ENCODE measurements at places on chromosomes 11 and 22.

DNA sequence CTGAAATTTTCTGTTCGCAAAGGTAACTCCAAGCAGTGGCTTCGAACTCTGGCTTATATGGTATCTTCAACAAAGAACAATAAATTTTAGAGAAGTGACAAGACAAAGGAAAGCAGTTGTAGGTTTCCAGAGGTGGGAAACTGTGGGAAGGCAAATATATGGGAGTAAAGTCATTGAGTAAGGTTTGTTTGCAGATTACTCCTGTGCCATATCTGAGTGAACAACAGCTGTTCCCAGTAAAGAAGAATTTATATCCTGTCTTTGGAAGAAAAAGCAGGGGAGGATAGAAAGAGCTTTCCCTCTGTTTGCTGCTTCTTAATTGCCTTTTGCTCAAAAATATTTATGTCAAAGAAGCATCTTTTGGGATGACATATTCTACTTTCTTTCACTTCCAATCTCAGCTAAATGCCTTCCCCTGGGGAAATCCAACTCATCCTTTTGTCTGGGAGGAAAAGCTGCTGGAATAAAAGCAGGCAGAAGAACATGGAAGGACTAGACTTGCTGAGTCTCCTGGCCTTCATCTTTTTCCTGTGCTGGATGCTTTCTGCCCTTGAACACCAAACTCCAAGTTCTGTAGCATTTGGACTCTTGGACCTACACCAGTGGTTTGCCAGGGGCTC is 10.4 kb upstream of the RCN1 start:
- DNase-seq: no peak

DNA sequence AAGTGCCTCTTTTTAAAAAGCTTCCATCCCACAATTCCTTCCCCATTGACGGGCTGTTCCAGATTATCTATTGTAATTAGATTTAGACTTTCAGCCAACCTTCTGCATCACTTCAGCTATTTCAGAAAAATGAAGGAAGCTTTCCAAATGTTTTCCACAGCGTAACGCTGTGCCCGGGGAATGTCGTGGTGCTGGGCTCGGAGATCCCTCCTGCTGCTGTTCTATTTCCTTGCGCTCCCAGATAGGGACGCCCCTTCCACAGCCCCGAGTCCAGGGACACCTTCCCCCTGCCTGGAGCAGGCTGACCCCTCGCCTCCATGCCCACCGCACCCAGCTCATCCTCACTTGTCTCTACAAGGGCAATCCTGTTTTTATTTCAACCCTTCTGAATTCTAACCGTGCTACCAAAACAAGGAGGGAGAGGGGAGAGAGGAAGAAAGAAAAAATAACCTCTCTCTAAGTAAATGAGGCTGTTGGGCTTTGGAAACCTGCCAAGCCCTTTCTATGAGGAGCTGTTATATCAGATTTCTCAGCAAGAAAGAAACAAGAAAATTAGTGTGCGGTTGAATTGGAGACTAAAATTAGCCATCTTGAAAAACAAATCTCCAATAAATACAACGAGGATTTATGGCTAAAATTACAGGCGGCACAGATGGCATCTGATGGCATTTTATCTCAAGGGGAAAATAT is 366.9 kb downstream of the BRD1 start:
- no peak for DNase-seq

DNA sequence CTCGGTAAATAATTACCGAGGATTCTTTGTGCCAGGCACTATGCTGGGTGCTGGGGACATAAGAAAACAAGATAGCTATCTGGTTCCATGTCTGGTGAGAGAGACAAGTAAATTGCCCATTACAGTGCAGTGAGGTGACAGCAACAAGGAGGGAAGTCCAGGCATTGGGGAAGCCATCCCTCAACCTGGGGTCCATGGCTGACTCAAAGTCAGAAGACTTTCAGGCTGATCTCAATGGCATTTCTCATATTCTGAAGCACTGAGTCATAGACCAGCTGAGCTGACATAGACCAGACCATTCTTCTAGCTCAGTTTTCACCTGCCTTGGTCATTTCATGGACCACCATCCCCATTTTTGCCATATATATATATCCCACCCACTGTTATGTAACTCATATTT is 158.8 kb downstream of the TTC17 start:
- DNase-seq: no peak

GRCh38 chr11:72409458-72409857 is 24.9 kb downstream of the CLPB start:
- no peak for DNase-seq

- no peak for DNase-seq
Observed at GRCh38 chr22:38826801-38827200, 17.0 kb downstream of the NPTXR start.

DNA sequence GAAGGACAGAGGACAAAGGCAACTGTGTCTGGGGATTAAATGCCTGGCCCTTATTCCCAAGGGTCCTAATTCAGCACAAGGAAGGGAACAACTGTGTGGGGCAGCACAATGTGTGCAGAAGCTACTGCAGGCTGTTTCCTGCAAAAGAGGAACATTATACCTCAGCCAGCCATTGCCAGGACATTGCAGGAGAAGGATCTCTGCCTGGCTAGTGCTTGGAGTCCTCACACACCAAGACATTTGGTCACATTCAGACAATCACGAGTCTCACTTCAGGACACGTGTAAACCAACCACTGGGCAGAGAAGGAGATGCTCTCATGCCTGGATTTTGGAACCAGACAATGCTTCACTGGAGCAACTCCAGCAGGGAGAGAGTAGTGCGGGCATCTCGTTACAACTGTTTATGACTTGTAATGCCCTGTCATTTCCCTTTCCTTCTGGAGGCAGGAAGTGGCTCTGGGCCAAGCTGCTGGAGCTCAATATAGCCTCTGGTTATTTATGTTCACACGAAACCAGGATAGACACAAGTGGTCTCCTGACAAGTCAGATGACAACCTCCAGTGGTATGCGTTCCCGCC is 23.9 kb upstream of the ZC3H12C start:
- peak; percentile 89 for DNase-seq

- DNase-seq: no peak
Observed at GRCh38 chr11:10324474-10324873, 19.6 kb downstream of the ADM start.

DNA sequence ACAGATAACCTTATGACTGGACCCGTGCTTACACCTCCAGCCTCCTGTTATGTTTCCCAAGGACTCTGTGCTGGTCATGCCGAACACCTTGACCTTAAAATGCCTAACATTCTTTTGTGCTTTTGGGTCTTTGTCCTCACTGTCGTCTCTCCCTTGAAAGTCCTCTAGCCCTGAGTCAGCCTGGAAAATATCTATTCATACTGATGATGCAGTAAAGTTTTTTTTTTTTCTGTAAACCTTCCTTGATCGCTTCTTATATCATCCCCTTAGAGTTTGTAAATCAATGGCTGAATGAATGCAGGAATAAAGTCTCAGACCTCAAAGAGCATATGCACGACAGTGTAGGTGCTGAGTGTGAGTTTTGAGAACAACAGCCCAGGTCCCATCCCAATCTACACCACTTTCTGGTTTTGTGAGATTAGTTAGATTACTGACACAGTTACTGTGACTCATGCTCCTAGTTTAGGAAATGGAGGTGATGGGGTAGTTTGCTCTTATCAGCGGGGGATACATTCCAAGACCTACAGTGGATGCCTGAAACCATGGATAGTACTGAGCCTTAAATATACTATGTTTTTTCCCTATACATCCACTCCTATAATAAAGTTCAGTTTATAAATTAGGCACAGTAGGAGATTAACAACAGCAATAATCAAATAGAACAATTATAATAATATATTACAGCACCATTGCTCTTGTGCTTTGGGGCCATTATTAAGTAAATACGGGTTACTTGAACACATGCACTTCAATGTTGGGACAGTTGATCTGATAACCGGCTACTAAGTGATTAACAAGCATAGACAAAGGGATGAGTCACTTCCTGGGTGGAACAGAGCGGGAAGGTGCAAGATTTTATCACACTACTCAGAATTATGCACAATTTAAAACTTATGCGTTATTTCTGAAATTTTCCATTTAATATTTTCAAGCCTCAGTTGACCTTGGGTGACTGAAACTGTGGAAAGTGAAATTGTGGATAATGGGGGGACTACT is 8.6 kb downstream of the TCN1 start:
- no peak for DNase-seq

DNA sequence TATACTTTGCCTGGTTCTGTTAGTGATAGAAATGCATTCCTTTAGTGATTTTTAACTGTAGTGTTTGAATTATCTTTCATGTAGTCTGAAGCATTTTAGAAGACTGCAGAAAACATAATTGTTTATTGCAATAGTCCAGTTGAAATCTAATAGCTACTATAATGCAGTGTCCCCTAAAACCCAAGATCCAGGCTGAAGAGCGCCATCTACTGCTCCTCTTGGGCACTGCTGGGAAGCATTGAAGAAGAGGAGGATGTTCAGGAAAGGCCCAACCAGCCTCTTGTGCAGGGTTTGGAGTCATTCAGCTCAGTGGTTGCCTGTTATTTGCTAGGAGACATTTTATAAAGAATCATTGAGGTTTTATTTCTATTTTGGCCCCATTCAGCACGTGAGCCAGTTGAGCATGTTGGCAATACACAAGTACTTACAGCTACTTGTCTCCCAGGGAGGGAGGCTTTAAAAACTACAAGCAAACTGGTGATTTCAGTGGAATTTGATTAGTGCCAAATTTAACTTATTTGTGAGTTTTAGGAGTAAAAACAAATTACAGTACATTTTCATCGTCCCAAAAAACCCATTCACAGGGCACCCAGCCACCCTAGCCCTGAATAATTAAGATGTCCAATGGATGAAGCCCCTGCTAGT is 74.9 kb upstream of the HORMAD2 start:
- peak; percentile 83 for DNase-seq

- no peak for DNase-seq
Observed at GRCh38 chr22:48153726-48154125, 1391.3 kb downstream of the TBC1D22A start.

GRCh38 chr11:124194293-124195188 is 11.4 kb downstream of the OR10D3 start:
- no peak for DNase-seq

DNA sequence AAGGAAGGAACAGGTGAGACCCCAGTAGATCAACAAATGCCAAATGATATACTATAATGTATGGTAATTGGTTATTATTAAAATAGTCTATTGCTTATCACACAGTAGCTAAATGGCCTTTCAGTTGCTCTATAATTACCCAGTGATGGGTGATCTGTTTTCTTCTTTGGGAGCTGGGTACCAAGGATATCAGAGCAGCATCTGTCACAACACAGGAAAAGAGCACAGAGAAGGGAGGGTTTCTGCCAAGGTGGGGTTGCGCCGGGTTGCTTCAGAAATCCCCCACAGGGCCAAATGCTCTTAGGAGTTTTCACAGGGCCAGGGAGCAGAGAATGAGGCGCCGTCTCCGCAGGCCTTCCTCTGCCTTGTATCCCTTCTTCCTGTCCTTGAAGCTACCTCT is 469.4 kb downstream of the INSC start:
- DNase-seq: no peak

- DNase-seq: no peak
Observed at GRCh38 chr11:119153049-119153818, 4.4 kb downstream of the ABCG4 start.

- no peak for DNase-seq
Observed at GRCh38 chr11:119421351-119421750, 1.6 kb downstream of the THY1 start.

DNA sequence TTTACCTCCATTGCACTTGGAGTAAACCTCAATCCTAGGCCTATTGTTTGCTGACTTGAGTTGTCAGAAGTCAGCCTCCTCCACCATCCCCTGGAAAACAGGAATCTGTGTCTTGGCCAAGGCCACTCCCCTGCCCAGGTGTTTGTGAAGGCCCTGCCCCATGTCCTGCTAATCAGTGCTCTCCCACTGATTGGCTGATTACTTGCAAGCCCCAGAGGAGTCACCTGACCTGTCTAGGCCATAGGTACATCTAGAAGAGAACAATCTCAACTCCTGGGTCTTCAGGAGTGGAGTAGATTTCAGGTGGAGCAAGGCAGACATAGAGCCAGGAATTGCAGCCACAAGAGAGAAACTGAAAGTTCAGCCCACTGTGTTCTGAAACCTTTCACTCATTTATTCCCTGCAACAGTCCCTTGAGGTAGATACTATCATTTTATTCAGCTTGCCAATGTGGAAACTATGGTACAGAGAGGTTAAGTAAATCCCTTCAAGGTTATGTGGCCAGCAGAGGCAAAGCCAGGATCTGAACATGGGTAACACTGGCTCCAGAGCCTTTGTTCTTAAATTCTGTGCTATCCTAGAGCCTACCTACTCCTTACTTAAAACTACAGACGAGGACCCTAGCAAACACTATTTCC is 10.4 kb downstream of the OAF start:
- no peak for DNase-seq

DNA sequence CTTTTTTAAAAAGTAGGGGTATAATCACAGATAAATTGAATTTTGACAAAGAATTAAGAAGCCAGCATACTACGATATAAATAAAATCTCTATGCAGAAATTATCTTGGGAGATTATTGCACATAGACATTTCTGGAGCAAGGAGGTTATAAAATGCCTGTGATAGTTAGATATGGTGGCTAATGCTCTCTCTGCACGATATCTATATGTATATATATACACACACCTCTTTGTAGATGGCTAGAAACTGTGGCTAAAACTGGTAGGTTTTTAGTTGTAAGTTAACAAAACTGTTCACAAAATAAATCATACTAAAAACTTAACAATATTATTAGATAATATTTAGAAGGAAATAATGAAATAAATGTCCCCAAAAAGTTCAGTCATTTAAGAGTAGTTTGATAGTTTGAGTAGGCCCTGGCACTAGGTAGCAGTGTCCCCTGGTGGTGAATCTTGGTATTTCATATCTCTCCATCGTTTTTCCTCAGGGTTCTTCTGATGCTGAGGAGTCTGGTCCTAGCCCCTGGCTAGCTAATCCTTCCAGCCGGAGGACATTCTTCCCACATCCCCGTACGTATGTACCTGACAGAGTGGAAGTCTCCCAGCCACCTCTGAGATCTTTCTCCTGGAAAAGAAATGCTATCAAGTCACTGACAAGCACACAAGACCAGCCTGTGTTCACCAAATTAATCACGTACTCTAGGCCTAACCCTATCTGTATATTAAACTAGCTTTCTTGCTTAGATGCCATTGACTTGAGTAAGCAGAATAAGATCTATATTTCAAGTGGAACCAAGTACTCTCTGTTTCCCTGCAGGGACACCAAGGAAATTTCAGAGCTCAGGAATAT is 32.2 kb downstream of the ART5 start:
- DNase-seq: peak; percentile 67

DNA sequence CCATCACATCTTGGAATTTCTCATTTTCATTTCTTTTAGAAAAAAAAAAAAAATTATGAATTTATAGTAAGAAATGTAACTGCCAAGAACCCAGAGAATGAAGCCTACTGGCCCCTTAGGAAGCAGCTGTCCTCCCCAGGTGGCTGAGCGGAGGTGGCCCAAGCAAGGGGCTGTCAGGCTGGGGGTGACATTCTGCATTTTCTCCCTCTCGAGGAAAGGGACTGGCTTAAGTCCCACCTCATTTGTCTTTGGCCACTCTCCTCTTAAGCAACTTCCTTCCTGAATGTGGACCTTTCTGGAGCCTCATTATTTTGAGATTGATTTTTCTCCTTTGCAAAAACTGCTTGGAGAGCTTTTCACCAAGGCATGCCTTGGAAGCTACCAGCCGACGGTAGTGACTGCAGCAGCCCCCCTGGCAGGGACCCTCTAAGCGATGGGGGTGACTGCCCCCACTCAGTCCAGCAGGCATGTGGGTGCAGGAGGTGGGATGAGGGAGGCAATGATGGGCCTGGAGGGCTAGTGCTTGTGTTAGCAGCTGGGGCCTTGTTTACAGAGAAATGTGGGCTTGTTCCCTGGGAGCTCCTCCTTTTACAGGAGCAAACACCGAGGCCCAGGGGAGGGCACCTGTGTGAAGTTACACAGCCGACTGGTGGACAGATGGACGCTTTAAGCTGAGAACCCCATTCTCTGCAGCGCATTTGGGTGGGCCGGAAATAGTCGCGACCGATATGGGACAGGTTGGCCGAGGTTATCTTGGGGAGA is 111.7 kb downstream of the MORC2 start:
- no peak for DNase-seq

All from KBM-7 (cell line).